ENCODE measurements at places on chromosomes 1 and 21. TPM values are rescaled to one million over a fixed set of nuclear protein-coding genes. Genes with fewer than 3 reads are reported as not detected.
A peak's percentile ranks its signal among the peaks of the same experiment; 100 is the strongest.

- no peak for DNase-seq
Measured at GRCh38 chr1:1306661-1307260, 969 bp downstream of the ACAP3 start.

DNA sequence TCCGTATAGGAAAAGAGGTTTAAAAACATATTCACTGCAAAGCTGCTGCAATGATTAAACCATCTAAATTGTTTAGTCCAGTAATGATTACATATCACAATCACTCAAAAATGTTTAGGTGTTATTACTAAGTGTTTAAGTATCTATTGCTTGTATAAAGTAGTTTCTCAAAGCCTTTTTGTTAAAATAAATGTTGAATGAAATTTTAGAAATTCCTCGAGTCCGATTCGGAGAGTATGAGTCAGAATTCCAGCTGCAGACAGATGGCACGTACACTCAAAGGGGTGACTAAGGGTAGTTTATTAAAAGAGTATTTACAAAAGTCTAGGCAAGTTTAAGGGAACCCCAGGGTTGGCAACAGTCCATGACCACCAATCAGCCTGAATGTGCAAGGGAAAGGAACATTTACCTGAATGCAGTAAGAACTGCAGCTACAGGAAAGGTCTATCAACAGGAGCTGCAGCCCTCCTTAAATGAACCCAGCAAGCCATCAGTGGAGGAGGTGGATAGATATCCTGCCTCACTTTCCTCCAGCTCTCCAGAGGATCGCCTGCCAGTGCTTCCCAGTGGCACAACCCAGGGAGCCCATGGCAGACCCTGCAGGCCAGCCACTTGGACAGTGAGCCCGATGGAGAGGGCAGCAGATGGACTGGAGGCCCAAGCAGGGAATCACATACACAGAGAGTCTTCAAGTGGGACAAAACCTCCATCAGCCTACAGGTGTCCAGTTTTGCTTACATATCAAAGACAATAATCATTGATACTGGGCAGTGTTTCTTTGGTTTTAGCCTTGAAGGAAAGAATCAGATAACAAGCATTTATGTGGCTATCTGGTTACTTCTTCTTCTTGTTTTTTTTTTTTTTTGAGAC is 92.1 kb upstream of the SLC44A3 start:
- no peak for DNase-seq

- no peak for DNase-seq
Measured at GRCh38 chr1:169949139-169949538, 55.4 kb upstream of the SCYL3 start.

- no peak for DNase-seq
Measured at GRCh38 chr1:113142791-113143190, 69.8 kb downstream of the LRIG2 start.

DNA sequence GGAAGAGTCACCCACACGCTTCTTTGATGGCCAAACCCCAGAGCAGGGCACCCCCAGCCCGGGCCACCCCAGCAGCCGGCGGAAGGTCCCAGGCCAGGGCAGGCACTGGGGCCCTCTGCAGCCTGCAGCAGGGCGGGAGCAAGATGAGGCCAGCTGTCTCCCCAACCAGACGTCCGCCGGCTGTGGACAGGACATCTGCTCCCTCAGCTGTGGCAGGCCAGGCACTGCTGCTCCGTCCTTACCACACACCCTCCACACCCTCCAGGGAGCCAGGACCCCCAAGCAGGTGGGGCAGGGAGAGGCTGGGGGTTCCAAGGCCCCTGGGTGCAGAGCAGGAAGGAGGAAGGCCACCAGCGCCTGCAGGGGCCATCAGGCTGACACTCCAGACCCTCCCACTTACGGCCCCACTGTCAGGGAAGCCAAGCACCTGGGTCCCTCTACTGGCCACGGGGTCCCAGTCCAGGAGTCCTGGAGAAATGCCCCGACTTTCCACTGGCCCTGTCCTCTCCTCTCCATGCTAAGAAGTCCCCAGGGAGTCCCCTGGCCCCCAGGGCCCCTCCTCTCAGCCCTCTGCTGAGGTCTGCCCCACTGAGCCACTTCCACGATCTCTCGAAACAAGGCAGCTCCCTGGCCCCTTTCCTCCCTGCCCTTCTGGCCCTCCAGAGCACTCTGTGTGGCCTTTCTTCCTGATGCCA is 5.6 kb downstream of the WNT9A start:
- no peak for DNase-seq

GRCh38 chr1:205325334-205325884 is 3.9 kb upstream of the NUAK2 start:
- no peak for DNase-seq

DNA sequence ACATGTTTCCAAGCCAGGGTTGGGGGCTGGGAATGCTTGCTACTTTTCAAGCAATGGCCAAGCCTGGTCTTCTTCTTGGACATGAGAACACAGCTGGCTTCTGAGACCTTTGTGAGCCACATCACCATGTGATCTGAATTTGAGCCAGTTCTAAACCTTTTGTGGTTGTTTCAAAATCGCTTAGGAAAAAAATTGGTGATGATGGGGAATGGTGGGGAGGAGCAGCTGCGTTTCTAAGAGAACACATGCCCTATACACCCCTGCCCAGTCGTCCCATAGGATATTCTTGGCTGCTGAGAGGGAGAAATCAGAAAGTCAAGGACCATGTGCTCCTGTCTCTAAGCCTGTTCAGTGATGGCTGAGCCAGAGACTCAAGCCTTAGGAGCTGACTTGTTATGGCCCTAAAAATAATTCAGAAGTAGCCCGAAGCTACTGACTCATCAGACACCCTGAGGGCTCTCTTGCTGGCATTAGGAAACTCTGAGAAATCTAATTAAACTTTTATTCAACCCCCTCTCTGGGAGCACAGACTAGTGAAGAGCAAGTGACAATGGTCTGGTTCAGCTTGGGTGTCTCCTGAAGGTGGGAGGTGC is 30.5 kb downstream of the CCDC185 start:
- no peak for DNase-seq

- peak; percentile 95 for DNase-seq
Measured at GRCh38 chr1:91851130-91852010, 34.6 kb downstream of the TGFBR3 start.

DNA sequence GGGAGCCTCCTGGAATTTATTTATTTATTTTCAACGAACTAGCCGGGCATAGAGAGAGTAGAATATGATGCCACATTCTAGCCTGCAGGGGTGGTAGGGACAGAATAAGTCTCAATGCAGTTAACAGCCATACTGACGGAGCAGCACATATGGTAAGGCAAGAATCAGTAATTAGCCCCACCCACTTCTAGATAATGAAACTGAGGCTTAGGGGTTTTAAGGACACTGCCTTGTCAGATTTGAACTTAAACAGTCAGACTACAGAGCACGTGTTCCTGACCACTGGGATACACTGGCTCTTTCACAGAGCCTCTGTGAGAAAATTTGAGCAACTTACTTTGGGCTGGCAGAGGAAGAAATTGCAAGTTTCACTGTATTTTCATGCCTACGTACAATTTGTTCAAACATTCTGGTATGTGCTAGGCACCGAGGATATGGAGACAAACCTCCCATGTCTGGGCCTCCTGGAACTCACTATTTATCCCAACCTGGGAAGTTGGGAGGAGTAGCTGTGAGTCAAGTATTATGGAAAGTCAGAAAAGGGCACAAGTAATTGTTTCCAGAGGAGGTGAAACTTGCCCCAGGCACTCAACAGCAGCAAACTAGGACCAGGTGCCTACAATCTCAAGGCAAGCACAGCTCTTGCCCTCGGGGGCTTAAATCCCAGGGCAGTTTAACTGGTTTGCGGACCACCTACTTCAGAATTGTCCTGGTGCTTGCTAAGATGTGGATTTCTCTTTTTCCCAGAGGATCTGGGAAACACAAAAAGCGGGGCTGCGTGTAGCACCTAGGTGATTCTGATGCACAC is 1.6 kb upstream of the CLIC4 start:
- no peak for DNase-seq

DNA sequence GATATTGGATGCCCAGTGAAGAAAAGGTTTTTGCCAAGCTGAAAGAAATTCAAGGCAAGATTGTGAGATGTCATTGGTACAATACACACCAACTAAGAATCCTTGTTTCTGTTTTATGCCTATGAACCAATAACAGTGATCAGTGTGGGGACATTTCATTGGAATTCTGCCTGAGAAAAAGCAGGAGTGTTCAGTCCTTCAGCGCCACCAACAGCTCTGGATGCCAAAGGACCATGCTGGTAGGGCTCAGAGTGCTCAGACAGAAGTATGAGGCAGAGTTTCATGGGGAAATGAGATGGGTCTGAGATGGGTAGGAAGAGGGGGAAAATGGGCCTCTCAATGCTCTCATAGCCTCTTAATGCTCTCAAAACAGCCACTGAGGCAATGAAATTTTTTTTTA is 56.5 kb downstream of the GABPA start:
- DNase-seq = no peak

DNA sequence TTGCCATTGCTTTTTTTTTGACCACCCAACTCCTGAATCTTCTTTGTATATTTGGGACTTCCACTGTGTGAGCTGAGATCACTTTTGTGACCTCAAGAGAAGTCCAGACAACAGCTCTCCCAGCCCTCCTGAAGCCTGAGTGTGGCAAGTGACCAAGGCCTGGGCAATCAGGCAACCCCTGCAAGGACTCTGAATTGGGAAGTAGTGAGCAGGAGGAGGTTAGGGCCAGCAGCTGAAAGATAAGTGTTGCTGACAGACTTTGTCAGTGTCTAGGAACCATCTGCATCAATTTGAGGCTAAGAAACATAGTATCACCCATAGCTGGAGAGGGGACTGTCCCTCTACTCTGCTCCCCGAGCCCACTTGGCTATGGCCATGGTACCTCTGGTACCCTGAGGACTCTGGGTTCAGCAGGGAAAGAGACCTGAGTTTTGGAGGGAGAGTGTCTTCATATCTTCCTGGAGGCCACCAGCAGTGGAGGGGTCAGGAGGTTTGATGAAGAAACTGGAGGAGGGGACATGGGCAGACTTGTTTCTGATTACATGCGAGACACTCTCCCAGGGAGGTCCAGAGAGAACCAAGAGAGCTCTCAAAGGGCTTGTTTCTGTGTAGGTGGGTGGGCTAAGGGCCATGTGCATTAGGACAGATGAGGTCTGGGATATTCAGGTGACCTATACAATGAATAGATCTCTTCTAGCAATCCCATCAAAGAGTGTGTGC is 147.0 kb upstream of the DNAH14 start:
- no peak for DNase-seq

GRCh38 chr1:150973258-150973835 is 1.3 kb downstream of the CERS2 start:
- peak; percentile 23 for DNase-seq

- DNase-seq = no peak
Measured at GRCh38 chr1:101632548-101633272, 364.0 kb downstream of the OLFM3 start.

GRCh38 chr1:184039126-184039525 is 1.6 kb upstream of the COLGALT2 start:
- DNase-seq = no peak

DNA sequence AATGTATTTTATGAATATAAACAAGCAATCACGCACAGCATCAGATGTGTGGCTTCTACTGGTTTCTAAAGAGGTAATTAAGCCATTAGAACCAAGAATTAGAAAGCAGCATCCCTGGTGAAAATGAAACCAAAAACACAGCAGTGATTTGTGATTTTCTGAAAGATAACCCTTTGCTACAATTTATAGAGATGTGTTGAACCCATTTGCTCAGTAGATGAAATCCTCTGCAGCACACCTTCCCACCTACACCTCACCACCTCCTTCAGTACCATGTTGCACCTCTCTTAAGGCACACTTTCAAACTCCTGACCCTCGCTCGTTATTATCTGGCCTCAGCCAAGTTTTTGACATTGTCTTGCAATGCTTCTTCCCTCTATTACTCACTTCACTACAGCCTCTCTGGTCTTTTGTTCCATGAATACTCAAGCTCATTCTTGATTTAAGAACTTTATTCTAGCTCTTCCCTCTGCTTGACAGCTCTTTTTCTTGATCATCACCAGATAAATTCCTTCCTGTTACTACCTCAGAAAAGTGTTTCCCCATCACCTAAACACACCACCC is 38.6 kb downstream of the NSL1 start:
- no peak for DNase-seq

GRCh38 chr1:40519517-40519916 is 10.9 kb downstream of the EXO5 start:
- no peak for DNase-seq

GRCh38 chr1:15051882-15052528 is 101.5 kb upstream of the TMEM51 start:
- DNase-seq = no peak

GRCh38 chr1:3584915-3585314 is 26.4 kb downstream of the MEGF6 start:
- DNase-seq = no peak

Gene SLC44A5
- 0.58 TPM for total RNA-seq

Gene SLC35F3
- total RNA-seq = not detected

Gene CLDN17
- total RNA-seq = not detected

Gene PLPPR4
- total RNA-seq = 0.11 TPM

Gene OR2L3
- total RNA-seq = not detected

Gene C4BPA
- total RNA-seq = not detected

Gene CYYR1
- 21.6 TPM for total RNA-seq

Gene CELA2A
- not detected for total RNA-seq

Gene SYT11
- 11.1 TPM for total RNA-seq
